SW 1271 (cell line): ENCODE measurements at places on chromosomes 13 and 19.

- no peak for DNase-seq
Measured at GRCh38 chr13:106533101-106533942, 2.1 kb downstream of the EFNB2 start.

DNA sequence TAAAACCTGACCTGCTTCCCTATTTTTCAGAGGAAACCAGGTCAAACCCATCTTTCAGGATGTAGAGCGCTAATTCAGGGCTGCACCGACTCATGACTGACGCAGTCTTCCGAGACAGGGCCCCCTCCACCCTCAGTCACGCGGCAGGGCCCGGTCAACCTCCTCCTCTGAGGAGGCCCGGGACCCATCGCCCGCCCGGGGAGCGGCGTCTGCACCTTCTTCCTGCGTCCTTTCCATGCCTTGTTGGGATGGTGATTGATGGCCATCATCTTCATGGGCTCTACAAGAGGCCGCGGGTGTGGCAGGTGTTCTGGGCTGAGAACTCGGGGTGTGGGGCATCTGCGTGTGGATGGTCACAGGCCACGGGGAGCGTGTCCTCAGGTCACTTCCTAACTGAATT is 26.0 kb downstream of the GRTP1 start:
- no peak for DNase-seq

DNA sequence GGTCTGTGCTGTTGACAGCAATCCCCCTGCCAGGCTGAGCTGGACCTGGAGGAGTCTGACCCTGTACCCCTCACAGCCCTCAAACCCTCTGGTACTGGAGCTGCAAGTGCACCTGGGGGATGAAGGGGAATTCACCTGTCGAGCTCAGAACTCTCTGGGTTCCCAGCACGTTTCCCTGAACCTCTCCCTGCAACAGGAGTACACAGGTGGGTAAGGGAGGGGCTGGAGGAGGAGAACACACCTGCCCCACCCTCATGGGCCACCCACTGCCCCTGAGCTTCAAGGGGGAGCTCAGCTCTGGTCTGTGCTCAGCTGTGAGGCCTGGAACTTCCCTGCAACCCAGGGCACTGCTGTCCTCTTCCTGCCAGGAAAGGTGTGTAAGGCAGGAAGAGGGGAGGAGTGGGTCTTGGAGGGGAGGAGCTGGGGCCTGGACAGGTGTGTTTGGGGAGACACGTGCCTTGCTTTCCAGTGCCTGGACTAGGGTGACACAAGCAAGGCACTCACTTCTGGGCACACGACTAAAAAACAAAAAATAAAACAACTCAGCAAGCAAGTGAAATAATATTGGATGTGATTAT is 3.9 kb downstream of the SIGLEC7 start:
- no peak for DNase-seq

GRCh38 chr19:29566496-29567054 is 39.5 kb upstream of the POP4 start:
- DNase-seq: no peak

GRCh38 chr19:55624109-55625003 is at the start of gene ZNF784:
Gene ZNF784, minus strand, starts transcription at chr19:55624566. Its CDS starts 5 bp downstream, at chr19:55624561.
- DNase-seq: no peak

DNA sequence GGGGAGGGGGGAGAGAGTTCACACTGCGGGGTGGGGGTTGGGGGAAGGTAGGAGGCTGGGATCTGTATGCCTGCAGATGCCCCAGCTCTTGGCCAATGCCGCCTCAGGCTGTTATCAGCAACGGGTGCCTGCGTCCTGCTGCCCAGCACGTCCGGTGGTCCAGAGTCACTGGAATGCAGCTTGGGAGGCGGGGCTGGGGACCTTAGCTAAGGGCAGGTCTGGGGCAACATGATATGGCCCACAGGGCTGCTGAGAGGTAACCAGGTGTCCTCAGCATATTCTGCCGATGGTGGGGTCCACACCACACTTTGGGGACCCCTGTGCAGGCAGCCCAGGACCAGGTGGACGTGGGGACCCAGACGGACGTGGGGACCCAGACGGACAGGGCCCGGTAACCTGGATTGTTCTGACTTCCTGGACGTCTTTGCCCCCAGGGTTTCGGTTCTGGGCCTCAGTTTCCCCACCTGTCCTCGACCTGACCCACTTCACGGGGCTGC is 668 bp upstream of the ARHGAP45 start:
- no peak for DNase-seq

DNA sequence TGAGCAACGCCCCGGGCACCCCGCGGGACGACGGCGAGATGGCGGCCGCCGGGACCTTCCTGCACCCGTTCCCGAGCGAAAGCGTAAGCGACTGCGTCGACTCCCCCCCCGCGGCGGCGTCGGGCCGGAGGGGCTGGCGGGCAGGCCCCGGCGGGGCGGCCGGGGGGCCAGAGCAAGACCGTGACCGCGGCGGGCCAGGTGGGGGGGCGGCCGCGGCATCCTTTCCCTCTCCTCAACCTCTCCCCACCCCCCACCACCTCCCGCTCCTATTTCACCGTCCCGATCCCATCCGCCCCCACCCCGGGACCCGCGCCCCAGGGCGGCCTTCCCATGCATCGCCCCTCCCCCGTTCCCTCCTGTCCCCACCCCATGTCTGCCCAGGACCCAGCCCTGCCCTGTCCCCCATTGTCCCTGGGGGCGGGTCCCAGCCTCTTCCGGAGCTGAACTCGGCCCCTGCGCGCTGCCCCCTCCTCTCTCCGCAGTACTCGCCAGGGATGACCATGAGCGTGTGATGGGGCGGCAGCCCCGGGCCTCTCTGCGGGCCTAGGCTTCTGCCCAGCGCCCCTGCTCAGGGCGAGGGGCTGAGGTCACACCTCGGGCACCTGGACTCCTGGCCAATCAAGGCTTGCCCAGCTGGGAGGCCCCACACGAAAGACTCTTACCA is 4.1 kb downstream of the ISYNA1 start:
- DNase-seq: no peak

DNA sequence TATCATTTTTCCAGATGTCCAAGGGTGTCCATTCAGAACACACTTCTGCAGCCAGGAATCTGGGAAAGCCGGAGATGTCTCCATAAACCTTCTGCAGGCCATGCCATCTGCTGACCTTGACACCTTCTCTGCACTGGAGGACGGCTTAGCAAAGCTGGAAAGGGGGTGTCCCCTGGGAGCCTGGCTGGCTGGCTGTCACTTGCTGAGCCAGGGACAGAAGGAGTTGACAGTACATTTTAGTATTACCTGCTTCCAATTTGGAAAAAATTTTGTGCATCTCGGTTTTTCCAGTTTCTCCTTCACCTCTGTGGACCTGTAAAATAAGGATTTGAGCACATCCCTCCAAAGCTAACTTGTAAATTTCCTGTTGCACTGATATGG is 8.1 kb upstream of the CHST8 start:
- DNase-seq: no peak

GRCh38 chr19:39701291-39701690 is 3.0 kb upstream of the LGALS14 start:
- DNase-seq: no peak

DNA sequence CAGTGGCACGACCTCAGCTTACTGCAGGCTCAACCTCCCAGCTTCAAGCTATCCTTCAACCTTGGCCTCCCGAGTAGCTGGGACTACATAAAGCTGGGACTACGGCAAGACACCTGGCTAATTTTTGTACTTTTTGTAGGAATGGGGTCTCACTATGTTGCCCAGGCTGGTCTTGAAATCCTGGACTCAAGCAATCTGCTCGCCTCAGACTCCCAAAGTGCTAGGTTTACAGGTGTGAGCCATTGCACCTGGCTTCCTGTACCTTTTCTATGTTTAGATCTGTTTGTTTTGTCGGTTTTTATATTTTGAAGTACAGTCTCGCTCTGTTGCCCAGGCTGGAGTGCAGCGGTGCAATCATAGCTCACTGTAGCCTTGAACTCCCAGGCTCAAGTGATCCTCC is 17.5 kb upstream of the TICAM1 start:
- no peak for DNase-seq

DNA sequence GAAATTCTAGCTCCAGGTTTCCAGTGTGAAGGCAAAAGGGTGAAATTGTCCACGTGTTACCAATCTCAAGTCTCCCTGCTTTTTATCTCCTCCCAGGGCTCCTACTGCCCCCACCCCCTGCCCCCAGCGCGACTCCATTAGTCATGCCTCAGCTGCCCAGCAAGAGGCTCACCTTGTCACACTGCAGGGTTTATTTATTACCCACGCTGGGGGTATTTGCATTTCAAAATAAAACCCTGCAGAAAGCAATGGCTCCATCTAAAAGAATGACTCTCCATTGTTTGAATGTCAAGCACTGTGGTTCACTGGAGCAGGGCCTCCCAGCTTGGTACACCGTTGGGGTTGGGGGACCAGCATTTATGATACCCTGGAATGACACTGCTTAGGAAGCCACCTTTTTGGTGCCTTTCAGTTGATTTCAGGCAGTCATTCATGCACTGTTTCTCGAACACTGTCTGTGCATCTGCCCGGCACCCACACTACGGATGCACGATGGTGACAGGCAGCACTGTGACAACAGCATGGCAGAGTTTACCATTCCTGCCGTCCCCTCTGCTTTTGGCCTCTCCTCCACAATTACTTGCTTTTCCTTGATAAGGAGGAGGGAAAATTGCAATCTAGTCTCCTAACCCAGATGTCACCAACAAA is 9.9 kb upstream of the POP4 start:
- no peak for DNase-seq

- no peak for DNase-seq
Measured at GRCh38 chr13:95708811-95709500, 32.0 kb downstream of the DNAJC3 start.

DNA sequence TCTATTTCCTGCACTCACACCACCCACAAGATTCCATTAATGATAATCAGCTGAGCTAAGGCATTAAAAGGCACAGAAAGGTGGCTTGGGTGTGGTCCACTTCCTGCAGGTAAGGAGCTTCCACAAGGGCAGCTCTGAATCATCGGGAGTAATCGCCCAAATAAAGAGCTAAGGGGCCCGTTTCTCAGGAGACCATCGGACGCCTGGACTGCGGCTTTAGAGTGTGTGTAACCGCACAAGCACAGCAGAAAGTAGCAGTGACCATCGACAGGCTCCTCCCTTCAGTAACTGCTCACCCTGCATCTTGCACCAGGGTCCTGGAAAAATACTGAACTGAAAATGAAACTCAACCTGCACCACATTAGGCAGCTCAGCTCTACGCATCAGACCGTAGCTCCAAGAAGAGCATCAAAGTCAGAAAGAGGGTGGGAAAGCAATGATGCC is 6.0 kb downstream of the STK24 start:
- DNase-seq: peak; percentile 75

DNA sequence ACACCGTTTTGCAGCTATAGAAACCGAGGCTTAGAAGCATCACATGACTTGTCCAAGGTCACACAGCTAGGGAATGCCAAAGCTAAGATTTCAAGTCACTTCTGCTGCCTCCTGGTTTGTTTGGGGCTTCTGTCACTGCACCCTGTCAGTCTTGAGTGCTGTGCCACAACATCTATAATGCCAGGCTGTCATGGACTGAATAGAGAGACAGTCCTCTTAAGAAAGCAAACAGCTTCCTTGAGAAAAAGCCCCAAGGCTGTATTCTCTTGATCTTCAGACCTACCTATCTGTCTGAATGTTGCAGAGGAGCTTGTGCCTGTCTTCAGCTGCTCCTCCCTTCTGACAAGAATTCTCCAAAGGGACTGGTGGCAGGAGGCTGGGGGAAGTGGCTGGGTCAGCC is 81.6 kb downstream of the OLFM4 start:
- DNase-seq: no peak

DNA sequence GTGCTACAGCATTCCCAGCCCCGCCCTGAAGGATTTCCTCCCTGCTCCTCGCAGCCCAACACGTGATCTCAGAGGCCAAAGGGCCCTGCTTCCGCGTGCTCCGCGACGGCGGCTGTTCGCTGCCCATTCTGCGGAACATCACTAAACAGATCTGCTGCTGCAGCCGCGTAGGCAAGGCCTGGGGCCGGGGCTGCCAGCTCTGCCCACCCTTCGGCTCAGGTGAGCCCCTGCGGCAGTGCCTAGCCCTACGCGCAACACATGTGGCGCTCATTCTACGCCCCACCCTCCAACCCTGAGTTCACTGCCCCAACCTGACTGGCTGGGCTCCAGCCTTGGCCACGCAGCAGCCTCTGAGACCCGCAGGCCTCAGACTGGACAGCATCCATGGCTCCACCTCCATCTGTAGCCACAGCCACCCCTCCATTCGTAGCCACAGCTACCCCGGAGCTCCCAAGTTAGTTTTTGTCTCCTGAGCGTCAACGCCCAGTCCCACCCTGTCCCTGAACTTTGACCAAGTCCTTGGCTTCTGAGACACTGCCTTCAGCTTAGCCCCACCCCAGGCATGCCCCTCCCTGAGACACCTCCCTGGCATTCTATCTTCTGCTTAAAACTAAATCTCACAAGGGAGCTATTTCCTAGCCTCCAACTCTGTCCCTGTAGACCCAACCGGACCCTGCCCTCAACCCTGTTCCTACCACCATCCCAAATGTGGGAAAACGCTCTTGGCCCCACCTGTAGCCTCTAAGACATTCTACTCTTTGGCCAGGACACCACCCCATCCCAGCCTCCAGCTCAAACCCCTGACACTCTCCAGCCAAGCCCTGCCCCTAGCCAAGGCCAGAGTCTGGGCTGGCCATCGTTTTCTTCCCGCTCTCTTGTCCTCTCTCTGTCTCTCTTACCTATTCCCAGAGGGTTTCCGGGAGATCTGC is 6.4 kb downstream of the LTBP4 start:
- no peak for DNase-seq

GRCh38 chr19:13024126-13024950 is 29.1 kb downstream of the NFIX start:
- DNase-seq: no peak

DNA sequence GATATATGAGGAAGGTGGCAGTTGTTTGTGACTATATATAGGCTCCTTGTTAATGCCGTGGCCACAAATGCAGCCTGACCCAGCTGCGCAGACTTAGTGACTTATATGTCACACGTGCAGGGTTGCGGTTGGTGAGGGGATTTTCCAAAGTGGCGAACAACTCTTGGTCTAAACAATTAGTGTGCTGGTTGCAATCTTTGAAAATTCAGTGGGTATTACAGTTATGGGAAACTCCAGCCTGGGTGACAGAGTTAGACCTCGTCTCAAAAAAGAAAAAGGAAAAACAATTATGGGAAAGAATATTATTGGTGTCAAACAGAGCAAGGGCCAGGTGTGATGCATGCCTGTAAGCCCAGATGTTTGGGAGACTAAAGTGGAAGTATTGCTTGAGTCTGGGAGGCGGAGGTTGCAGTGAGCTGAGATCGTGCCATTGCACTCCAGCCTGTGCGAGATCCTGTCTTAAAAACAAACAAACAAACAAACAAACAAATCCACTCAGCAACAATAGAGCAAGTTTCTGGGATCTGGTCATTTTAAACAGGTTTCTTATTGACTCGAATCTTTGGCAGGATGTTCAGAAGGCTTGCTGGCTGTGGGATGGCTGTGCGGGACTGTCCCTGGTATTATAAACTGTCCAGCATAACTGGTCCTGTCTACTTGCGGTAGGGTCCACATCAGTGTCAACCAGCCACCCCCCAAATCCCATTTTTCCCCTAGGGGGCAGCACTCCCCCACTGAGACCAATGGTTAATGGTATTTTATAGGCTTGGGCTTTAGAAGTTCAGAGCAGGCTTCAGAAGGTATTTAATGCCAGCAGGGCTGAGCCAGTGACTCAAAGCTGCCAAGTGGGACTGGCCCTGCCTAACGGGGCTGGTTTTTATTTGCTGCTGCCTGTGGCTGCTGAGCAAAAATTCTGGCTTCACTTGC is 15.4 kb downstream of the RELB start:
- DNase-seq: peak; percentile 11
